MM.1S (cell line): ENCODE measurements at places on chromosomes 4 and X.
A peak's percentile ranks its signal among the peaks of the same experiment; 100 is the strongest.

DNA sequence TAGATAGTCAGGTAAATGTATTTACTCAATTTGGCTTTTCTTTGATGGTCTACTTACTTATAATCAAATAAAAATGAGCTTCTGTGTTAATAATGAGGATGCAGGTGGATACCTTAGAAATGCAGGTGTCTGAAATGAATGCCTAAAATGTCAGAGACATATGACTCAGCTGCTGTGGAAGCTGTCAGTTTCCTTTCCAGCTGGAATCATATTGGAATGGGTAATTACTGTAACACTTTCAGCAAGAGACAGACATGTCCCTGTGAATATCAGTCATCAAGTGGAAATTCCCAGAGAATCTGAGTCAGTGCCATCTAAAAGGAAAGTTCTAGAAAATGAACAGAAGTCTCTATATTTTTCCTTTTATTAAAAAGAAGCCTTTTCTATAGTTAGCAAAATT lies 783.0 kb upstream of the AADAT start:
- DNase-seq: no peak

- DNase-seq: no peak
Observed at GRCh38 chrX:94545722-94546121, 871.7 kb downstream of the FAM133A start.

- DNase-seq: no peak
Observed at GRCh38 chrX:124194901-124195300, 137.6 kb upstream of the TEX13D start.

DNA sequence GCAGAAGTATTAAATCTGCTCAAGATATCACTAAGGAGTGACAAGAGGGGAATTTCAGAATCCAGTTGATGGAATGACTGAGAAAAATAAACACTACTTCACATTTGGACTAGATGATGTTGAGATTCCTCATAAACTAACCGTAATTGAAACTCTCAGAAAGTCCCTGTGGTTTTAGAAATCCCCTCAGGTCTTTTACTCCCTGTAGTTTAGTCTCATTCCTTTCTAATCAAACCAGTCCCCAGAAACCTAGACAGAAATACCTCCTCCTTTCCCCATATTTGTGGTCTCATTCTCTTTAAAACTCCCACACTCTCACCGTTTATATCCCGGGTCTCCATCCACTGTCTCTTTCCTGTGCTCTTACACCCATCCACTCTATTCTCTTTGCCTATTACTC lies 15.0 kb upstream of the TLR1 start:
- DNase-seq: no peak

GRCh38 chrX:81238166-81238565 lies 36.3 kb downstream of the SH3BGRL start:
- no peak for DNase-seq

DNA sequence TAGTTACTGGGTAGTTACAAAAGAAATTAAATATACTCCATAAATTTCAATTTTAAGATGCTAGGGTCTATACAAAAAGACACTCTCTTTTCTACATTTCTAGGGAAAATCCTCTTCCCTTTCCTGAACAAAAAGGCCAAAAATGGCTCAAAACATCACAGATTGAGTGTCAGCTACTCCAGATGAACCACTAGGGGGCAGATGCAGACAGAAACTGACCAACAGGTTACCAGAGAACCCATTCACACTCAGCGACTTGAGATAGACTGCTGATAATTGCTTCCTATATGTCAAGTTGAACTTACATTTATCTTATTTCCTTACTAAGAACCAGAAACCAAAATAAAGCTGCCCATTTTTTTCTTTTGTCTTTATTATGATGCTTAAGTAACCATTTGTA lies 83.4 kb upstream of the MID1IP1 start:
- DNase-seq: peak; percentile 21

- no peak for DNase-seq
Observed at GRCh38 chr4:98745366-98745765, 87.0 kb upstream of the TSPAN5 start.

GRCh38 chrX:95057341-95057740 lies 1383.3 kb downstream of the FAM133A start:
- DNase-seq: no peak

DNA sequence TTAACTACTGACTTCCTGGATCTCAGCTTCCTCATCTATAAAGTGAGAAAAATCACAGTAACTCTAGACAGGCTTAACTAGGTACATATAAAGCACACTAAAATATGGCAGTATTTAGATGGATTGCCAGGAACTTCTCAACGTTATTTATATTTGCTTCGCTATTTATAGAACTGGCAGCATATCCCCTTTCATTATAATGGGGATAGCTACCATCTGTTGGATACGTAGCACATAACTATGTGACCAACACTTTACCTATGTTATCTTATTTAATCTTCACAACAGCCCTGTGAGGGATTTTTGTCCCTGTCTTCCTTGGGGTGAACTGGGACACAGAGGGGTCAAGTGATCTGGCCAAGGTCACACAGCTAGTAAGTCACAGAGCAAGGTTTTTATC lies 64.6 kb downstream of the ENPEP start:
- DNase-seq: no peak

DNA sequence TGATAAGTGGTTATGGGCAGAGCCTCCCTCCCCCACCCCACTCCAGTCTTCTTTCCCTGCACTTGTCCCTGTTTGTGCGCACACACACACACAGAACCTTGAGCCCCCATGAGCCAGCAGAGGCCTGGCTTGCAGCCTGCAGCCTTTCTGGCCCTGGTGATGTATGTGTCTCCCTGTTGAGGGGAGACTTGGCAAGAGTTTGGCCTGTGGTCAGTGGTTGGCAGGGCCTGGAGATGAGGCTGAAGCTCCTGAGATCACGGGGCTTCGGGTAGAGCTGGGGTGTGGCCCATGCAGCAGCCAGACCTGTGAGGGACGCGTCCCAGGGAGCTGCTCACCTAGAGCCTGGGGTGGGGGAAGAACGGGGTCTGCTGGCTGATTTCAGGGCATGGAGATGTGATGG lies 2.3 kb downstream of the GPR173 start:
- no peak for DNase-seq

DNA sequence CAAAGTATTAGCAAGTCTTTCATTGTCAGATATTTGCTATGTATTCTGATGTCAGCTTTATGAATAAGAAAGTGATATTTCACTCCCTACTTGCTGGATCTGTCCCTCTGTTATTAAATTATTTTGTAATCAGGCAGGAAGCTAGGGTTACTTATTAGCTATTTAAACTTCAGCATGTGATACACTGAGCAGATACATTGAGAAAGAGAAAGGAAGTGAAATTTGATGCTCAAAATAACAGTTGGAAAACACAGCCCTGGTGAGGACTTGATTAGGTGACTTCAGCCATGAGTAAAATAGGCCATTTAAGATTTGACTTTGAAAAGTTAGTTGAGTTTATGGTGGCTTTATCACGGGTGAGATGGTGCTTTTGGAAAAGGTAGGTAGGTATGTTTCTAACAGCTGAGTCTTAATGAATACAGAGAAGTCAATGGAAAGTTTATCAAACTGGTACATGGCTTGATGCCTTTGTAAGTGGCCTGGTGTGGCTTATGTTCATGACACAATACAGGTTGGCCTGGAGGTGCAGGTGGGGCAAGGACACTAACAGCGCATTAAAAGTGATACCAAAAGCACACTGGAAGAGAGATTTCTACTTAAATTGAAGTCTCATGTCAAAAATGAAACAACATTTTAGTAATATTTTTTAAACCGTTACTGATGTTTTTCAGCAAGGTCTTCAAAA lies 321.2 kb upstream of the SPOCK3 start:
- no peak for DNase-seq

DNA sequence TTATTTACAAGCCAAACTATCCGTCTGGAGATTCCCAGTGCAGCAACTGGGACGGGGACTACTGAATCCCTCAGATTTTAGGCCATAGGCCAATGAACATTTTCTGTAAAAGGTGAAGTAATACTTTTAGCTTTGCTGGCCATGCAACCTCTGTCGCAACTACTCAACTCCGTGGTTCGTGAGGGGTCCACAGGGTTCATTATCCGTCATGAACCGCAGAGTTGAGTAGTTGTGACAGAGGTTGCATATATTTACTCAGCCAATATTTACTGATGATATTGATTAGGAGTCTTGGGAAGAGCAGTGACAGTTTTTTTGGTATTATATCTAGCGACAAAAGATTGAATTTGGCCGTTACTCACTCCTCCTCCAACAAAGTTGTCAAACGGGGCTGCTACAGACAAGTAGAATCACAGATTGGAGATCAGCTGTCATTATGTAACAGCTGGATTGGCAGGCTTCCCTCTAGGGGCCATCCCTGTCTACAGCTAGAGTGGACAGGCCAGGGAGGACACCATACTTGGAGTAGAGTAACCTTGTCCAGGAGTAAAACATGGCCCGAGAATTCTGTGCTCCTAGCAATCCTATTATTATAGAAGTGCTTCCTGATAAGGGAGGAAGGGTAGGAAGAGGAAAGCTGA lies 37.2 kb upstream of the CD38 start:
- no peak for DNase-seq

- no peak for DNase-seq
Observed at GRCh38 chr4:18533262-18533775, 511.8 kb upstream of the LCORL start.

GRCh38 chr4:145773581-145774234 lies 93.8 kb downstream of the C4orf51 start:
- peak; percentile 92 for DNase-seq

GRCh38 chr4:61909031-61909430 lies 708.9 kb downstream of the ADGRL3 start:
- DNase-seq: no peak

DNA sequence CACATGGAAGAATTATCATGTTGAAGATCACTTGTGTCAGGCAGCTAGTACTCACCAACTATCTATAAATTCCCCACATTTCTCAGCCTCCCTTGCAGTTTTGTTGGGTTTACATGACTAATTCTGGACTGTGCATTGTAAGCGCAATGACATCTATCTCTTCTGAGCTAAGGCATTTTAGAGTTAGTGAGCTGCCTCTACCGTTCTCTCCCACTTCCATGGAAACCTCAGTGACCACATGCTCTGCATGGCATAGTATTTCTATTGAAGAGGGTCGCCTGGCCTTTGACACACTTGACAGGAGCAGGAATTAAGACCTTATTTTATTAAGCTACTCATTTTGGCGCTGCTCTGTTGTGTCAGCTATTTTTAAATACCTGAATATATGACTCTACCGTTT lies 67.5 kb upstream of the NPY2R start:
- no peak for DNase-seq

DNA sequence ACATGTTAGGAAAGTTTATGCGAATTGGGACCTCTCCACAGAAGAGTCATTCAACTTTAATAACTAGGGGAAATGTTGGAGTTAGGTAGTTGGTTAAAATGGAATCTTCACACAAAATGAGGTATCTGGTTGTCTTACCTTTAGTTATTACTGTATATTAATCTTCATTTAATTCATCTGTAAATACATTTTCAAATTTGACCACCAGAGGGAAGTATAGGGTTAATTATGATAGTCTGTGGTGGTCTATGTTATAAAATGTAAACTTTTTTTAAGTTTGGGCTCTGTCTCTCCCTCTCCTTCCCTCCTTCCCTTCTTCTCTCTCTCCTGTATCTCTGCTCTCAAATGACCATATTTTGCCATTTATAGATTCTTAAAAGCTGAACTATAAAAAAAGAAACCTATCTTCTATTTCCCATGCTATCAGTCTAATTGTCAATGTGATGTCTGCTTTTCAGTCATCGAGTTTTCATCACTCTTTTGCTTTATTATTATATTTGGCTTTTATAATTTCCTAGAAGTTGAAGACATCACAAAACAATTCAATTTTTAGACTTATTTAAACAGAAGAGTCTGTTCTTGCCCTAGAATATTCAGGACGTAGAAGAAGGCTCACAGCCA lies 49.8 kb downstream of the TMEM144 start:
- DNase-seq: peak; percentile 25

DNA sequence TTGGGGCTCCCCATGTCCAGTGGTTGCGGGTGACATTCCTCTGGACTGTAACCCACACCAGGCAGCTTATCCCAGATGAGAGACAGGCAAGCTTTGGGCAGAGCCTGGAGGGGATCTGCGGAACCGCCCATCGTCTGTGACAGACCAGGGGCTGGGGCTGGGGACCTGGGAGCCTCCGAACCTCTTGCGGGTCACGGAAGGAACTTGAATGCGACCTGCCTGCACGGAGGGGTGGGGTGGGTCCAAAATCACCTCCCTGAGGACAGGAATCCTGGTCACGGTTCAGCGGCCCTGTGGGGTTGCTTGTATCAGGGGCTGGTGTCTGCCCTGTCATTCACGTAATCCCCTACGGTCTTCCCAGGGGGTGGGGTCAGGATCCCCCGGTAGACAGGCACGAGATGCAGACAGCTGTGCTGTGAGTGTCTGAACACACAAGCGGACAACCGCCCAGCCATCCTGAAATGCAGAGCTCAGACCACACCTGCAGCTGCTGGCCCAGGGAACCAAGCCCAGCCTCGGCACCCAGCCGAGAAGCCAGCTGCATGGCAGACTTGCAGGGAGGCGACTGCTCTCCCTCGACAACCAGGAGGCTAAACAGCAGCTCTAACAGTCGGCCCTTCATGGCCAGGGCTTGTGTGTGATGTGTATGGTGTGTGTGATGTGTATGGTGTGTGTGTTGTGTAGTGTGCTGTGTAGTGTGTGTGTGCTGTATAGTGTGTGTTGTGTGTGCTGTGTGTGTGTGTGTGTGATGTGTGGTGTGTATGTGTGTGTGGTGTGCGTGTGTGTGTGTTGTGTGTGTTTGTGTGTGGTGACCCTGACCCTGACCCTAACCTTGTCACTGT lies 105.9 kb upstream of the ADRA2C start:
- no peak for DNase-seq

- DNase-seq: no peak
Observed at GRCh38 chr4:81019006-81019405, 11.5 kb upstream of the BMP3 start.

DNA sequence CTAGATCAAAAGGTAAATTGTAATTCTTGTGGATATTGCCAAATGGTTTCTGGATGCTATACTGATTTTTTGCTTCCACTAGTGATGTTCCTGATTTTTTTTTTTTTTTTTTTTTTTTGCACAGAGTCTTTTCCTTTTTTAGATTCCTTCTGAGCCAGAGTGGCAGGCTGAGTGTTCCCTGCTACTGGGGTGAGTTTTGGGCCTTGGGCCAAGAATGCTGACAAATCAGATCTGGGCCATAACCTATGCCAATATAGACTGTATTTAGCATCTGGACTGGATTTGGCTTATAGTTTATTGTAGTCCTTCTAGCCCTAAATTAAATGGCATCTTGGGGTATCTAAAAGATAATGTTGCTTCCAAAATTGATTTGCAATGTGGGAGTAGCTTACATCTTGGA lies 52.8 kb downstream of the REPS2 start:
- DNase-seq: no peak

- DNase-seq: no peak
Observed at GRCh38 chr4:39706334-39706733, 8.4 kb downstream of the UBE2K start.

GRCh38 chr4:186727977-186728519 lies 4.4 kb upstream of the FAT1 start:
- no peak for DNase-seq

- no peak for DNase-seq
Observed at GRCh38 chr4:153205757-153206156, 1.5 kb downstream of the TRIM2 start.

DNA sequence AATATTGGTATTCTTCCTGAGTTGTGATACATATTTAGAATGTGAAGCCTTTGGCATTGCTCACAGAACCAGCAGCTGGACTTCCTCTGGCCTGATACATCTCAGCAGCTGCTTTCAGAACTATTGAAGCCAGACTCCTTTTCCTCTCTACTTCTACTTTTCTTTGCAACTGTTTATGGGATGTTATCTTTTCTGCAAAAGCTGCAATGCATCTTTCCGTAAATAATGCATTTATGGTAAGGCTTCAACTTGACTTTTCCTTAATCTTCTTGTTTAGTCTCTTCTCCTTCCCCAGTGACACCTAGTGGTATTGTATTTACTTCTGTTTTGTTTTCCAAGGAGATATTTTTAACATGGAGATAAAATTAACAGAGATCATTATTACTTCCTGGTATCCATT lies 1548.7 kb downstream of the PCDH7 start:
- no peak for DNase-seq
